Astrocyte of the spinal cord (primary cell): ENCODE measurements at places on chromosomes 5 and 9.

- DNase-seq, result no peak
Measured at GRCh38 chr5:31860726-31861433, 221.9 kb downstream of the PDZD2 start.

- DNase-seq, result no peak
Measured at GRCh38 chr5:61551637-61552313, 219.7 kb downstream of the ZSWIM6 start.

GRCh38 chr5:38443390-38443789 lies 113.1 kb downstream of the LIFR start:
- DNase-seq, result no peak

DNA sequence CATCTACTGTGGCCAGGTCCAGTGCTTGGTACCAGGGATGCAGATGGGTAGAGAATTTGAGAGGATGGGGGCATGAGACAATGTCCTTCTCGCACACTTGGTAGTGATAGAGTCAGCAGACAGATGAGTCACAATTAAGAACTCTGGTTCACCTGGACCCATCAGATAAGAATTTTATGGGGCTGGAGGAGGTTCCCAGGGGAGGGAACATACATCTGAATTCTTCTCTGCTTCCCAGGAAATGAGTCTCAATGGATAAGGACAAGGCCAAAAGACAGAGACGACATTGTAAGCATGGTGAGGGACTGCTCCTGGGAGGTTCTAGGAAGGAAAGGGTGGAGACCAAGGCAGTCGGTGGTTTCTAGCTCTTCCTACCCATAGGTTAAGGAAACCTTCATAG lies 5.3 kb downstream of the SLC4A9 start:
- no peak for DNase-seq

GRCh38 chr5:142292249-142292648 lies 32.6 kb downstream of the SPRY4 start:
- no peak for DNase-seq

- no peak for DNase-seq
Measured at GRCh38 chr5:127505905-127506304, 11.5 kb upstream of the PRRC1 start.

GRCh38 chr5:56941981-56942380 lies 9.9 kb downstream of the MIER3 start:
- peak; percentile 36 for DNase-seq

- DNase-seq, result no peak
Measured at GRCh38 chr9:126438741-126439401, 112.2 kb downstream of the MVB12B start.

- DNase-seq, result peak; percentile 44
Measured at GRCh38 chr9:91727316-91727861, 222.6 kb downstream of the ROR2 start.

GRCh38 chr9:107740088-107740980 lies 250.8 kb upstream of the KLF4 start:
- no peak for DNase-seq
